Progenitor cell of endocrine pancreas (in vitro differentiated cells): ENCODE measurements at places on chromosomes 7 and 10. TPM values are rescaled to one million over a fixed set of nuclear protein-coding genes. Genes with fewer than 3 reads are reported as not detected.

GRCh38 chr7:47755248-47755647 is 173.3 kb upstream of the TNS3 start:
- no peaks in the 10 kb centered on the region for H3K27me3 ChIP-seq
- H3K4me3 ChIP-seq, result no peak overlapping the region
- H3K27ac ChIP-seq, result no peak overlapping the region
- DNase-seq, result no peak
- no peaks in the 10 kb centered on the region for H3K36me3 ChIP-seq
- H3K4me1 ChIP-seq, result peaks cover 7% of the 10 kb centered on the region

SEPHS1 gene
- total RNA-seq, result 117 and 127 TPM in 2 replicates

DNA sequence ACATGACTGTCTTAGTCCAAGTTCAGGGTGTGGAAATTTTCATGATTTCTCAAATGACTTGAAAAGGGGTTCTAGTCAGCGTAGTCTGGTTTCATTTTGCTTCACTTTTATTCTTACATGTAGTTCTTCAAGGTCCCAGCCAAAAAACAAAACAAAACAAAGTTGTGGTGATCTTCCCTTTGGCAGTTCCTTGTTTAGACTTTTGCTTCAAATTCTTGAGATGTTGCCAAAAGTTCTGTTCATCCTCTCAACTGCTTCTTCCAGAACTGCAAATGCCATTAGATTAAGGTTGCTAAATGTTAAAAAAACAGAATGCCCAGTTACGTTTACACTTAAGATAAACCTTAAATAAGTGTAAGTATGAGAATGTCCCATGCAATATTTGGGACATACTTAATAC is 370.8 kb upstream of the LRRTM3 start:
- no peak for DNase-seq
- H3K4me3 ChIP-seq, result no peak overlapping the region
- no peak overlapping the region for H3K27ac ChIP-seq
- no peaks in the 10 kb centered on the region for H3K4me1 ChIP-seq

IFIT1B gene
- total RNA-seq, result not detected in 2 replicates

IFIT1 gene
- total RNA-seq, result 0.20 and 0.34 TPM in 2 replicates

RNF32 gene
- 1.6 and 2.8 TPM in 2 replicates for total RNA-seq

GRCh38 chr7:84195295-84196060 is 889 bp upstream of the SEMA3A start:
- peak overlapping the region; percentile 85 for H3K4me3 ChIP-seq
- peaks cover 25% of the 10 kb centered on the region for H3K4me1 ChIP-seq
- peaks cover 43% of the 10 kb centered on the region for H3K27me3 ChIP-seq
- DNase-seq, result no peak
- no peaks in the 10 kb centered on the region for H3K36me3 ChIP-seq
- H3K27ac ChIP-seq, result peak overlapping the region; percentile 78

GRCh38 chr10:98402478-98402877 is 12.5 kb downstream of the PYROXD2 start:
- H3K4me1 ChIP-seq, result peaks cover 9% of the 10 kb centered on the region
- H3K27ac ChIP-seq, result peak overlapping the region; percentile 62
- no peak overlapping the region for H3K4me3 ChIP-seq
- peaks cover 10% of the 10 kb centered on the region for H3K36me3 ChIP-seq
